ENCODE measurements at places on chromosomes 1 and 21.

DNA sequence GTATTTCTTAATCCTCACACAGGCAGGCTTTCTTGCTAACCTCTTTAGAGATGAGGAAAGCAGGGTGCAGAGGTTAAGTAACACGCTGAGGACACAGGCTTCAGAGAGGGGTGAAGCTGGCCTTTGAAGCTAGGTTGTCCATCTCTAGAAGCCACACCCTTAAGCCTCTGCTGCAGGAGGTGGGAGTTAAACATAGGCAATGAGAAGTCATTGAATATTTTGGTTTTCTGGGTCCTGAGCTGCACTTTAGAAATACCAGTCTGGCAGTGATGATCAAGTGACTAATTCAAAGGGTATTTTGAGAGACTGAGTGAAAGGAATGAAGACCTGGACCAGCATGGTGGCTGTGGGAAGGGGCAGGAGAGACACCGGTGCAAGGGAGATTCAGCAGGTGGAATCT is 9.9 kb downstream of the KCNJ15 start:
- no peak for DNase-seq

- no peak for DNase-seq
Measured at GRCh38 chr1:108665771-108666170, 4.9 kb upstream of the HENMT1 start.

GRCh38 chr1:157438613-157439012 is 113.7 kb downstream of the FCRL5 start:
- no peak for DNase-seq

GRCh38 chr1:109091078-109091838 is 694 bp downstream of the TMEM167B start:
- DNase-seq = no peak

DNA sequence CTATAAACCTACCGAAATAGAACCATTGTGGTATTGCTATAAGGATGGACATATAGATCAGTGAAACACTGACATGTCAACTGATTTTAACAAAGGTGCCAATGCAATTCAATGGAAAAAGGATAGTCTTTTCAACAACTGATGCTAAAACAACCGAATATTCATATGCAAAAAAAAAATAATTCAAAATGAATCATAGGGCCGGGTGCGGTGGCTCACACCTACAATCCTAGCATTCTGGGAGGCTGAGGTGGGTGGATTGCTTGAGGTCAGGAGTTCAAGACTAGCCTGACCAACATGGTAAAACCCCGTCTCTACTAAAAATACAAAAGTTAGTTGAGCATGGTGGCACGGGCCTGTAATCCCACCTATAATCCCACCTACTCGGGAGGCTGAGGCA is 23.9 kb downstream of the HSF2BP start:
- DNase-seq = no peak

DNA sequence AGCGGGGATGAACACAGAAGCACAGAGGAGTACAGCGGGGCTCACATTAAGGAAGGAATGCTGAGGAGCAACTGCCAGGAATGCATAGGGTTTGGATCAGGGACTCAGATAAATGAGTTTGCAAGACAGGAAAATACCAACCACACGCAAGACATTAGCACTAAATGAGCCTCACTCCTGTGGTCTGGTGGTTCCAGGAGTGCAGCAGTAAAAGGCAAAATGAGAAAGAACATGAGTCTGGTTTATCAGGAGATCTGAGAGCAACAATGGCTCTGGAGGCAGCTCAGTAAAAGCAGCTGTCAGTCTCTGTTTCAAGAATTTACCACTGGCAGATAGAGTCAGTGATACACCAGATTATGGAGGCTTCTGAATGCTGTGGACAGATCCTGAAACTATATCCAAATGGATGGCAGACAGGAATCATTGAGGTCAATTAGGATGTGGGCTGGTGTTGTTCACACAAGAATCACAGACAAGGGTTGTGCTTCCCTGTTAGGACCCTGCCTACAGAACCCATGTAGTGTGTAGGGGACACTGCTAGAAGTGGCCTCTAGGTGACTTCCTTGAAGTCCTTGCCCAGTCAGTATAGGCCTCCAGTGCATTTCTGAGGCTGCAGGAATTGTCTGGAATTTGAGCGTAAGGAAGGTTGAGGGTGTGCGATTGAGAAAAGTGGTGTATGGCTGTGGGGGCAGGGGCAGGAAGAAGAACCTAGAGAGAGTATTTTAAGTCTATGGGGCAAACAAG is 50.3 kb downstream of the CASQ2 start:
- DNase-seq = no peak

- no peak for DNase-seq
Measured at GRCh38 chr1:167734227-167734626, 12.4 kb downstream of the MPZL1 start.

GRCh38 chr1:183776731-183777130 is 28.2 kb upstream of the RGL1 start:
- DNase-seq = no peak

- DNase-seq = no peak
Measured at GRCh38 chr1:82565546-82565945, 764.8 kb downstream of the ADGRL2 start.

GRCh38 chr21:20971296-20971921 is 26.8 kb upstream of the NCAM2 start:
- DNase-seq = peak; percentile 91

DNA sequence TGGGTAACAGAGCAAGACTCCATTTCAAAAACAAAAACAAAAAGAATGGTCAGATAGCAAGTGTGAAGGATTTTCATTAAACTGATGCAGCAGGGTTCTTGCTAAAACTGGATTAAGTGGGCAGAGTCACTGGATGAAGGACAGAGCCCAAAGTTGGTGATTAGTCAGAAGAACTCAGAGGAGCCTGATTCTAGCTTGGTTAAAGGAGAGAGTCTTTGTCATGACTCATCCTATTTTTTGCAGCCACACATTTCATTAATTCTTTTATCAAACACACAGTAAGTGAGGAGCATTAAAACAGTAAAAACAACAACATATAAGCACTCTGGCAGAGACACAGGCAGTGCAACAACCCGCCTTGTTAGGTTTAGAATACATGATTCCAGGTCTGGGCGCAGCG is 56.0 kb upstream of the EDARADD start:
- DNase-seq = no peak

GRCh38 chr1:160032165-160032820 is 503 bp upstream of the PIGM start:
- DNase-seq = peak; percentile 19

DNA sequence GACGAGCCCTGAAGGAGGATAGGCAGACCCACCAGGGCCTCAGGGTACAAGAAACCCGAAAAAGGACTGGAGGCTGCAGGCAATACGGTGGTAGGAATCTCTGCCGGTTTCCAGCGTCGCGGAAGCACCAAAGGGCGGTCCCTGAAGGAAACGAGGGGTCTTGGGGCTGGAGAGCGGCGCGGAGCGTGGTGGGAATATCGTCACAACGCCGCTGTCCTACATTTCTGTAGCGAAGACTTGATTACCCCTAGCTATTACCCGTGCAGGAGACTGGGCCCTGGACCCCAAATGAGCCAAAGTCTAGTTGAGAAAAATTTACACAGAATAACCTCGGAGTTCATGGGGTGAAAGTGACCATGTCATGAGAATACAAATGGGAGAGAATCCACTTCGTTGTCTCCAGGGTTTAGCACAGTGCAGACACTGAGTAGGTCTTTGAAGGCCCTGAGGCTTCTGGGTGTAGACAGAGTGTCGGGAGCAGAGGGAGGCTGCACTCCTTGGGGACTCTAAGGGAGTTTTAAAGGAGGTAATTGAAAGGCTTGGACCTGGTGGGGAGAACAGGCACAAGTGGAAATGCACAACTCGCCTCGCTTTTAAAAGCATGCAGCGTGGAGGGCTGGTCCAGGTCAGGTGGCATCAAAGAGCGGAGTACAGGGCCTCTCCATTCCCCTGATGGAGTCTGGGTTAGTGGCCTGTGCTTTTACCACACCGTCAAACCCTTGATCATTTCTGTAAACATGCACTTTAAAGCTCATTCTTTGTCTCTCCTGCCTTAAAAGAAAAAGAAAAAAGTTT is 1.5 kb downstream of the ATP1A1 start:
- DNase-seq = no peak

GRCh38 chr21:26437326-26438009 is 135.6 kb downstream of the CYYR1 start:
- DNase-seq = no peak

- DNase-seq = peak; percentile 79
Measured at GRCh38 chr1:76379506-76379905, 305.0 kb downstream of the ST6GALNAC3 start.

DNA sequence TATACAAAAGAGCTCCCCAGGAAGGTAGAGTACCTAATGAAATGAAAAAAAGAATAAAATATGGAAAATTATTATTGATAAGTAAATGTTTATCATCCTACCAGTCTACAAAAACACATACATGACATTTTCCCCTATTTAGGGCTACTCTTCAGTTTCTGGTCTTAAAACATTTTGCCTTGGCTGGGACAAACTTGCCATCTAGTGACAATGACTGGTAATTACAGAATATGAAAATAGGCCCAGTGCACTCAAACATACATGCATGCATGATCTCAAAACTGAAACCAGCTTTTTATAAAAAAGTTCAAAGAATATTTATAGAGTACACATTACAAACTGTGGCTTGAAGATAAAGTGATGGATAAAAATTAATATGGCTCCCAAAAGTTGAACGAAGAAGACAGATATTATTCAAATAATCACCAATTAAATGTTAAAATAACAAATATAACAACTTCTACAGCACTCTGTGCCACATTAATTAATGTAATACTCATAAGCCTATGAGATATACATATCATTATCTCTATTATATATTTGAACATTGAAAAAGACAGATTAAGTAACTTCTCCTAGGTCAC is 10.5 kb upstream of the RNPC3 start:
- DNase-seq = no peak

DNA sequence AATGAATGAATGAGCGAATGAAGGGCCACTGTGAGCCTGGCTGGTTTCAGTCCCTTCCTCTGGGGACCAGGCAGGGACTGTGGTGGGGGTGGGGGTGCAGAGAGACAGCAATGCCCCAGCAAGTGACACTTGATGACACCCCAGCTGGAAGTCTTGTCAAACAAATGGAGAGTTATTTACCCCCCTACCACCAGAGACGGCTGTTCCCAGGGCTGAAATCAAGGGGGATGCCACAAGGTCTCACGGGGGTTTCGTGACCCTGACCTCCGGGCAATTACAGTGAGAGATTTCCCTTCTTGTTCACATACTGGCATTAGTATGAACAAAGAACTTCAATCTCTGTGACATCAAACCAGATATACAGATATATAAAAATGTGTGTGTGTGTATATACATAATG is 34.0 kb upstream of the LMO4 start:
- DNase-seq = no peak

GRCh38 chr1:156259805-156260204 is 11.9 kb upstream of the PAQR6 start:
- peak; percentile 49 for DNase-seq

DNA sequence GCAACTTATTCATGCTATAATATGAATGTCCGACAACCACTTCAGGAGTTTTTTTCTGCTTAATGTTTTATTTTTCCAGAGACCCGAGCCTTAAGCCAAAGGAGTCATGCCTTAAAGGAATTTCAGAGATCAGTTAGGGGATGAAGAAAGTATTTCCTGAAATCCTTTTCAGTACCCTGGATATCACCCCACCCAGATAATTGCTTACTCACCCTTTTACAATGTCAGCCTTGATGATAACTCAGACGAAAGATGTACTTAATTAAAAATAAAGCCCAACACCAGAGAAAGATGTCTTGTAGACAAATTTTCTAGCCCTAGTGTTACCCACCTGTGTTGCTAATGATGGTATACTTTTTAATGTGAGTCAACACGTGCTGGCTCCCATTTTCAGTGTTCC is 124.1 kb downstream of the XCL2 start:
- DNase-seq = no peak

DNA sequence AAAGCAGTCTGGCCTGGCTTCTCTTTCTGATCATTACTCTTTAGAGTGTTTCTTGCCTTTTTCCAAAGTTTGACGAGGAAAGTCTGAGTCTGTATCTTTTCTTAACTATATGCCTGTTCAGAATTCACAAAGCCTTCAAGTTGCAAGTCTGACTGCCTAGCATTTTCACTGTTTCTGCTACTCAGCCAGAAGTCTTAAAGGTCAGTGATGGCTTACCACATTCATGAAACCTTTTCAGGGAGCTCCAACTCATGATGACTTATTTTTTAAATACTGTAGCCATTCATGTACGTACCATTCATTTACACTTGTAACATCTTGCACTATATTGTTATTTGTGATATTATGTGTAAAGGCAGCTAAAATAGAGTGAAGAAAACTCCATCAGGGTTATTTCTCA is 58.2 kb downstream of the TNFSF4 start:
- no peak for DNase-seq

GRCh38 chr1:234997896-234998741 is 130.5 kb downstream of the TOMM20 start:
- no peak for DNase-seq

GRCh38 chr21:44697811-44698734 is 1.1 kb downstream of the KRTAP10-12 start:
- no peak for DNase-seq

- DNase-seq = no peak
Measured at GRCh38 chr1:161905269-161905884, 118.3 kb downstream of the OLFML2B start.

DNA sequence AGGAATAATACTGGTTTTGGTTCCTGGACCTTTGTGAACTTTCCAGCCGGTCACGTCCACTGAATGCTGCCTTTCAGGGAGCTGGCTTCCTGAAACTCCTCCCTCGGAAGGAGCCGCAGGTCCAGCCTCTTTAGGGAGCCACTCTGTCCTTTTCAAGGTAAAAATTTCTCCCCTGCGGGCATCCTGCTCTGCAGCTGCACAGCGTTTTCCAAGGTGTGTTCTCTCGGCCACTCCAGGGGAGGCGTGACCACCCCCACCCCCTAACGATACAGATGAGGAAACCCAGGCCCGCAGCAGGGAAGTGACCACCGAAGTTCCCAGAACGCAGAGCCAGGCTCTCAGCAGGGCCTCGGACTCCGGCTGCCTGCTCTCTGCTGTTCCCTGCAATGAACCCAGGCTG is 21.5 kb downstream of the PADI2 start:
- no peak for DNase-seq

GRCh38 chr1:117698398-117699160 is 92.7 kb downstream of the TENT5C start:
- DNase-seq = no peak

- DNase-seq = no peak
Measured at GRCh38 chr1:205240118-205240517, 12.4 kb downstream of the TMCC2 start.

DNA sequence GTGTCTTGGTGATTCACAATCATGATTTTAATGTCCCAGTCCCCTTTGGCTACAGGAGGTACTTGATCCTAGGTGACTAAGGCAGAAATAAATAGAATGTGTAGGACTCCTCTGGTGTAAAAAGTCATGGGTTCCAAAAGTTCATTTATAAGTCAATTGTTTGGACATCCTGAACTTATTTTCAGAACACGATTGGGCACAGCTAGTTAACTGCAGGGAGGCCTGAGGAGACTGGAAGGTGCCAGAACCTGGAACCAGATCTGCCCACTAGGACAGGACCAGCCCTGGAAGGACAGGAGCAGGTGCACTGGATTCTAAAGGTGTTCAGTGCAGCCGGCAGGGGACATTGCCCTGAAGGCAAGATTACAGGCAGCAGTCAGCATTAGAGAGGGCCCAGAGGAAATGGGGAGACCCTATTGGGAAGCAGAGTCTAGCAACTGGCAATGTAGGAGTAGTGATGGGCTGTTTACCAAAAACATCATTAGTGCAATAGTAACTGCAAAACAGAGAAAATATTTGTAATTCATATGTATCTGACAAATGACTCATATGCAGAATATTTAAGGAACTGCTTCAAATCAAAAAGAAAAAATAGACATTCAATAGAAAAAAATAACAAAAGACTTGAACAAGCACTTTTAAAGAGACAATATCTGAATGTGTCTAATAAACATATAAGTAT is 23.6 kb upstream of the HEATR1 start:
- DNase-seq = no peak
